ENCODE measurements at places on chromosomes 6 and 20. TPM values are rescaled to one million over a fixed set of nuclear protein-coding genes. Genes with fewer than 3 reads are reported as not detected.

HTR1E gene
- 0.22 TPM for polyA plus RNA-seq

NINL gene
- polyA plus RNA-seq = 56.2 TPM

SLC13A3 gene
- polyA plus RNA-seq = 8.3 TPM

PBOV1 gene
- not detected for polyA plus RNA-seq

TINAG gene
- polyA plus RNA-seq = not detected

LY6G6C gene
- 0.88 TPM for polyA plus RNA-seq

PRSS16 gene
- not detected for polyA plus RNA-seq

TREM1 gene
- polyA plus RNA-seq = not detected

PPIL6 gene
- polyA plus RNA-seq = 11.8 TPM

TCP11 gene
- not detected for polyA plus RNA-seq

SIM1 gene
- polyA plus RNA-seq = not detected

CALHM5 gene
- polyA plus RNA-seq = not detected

FHL5 gene
- polyA plus RNA-seq = not detected

CUTA gene
- polyA plus RNA-seq = 343 TPM

POM121L2 gene
- polyA plus RNA-seq = not detected

PCSK2 gene
- polyA plus RNA-seq = 29.8 TPM

AURKA gene
- 4.7 TPM for polyA plus RNA-seq

NDUFAF4 gene
- polyA plus RNA-seq = 55.9 TPM

UNC93A gene
- polyA plus RNA-seq = not detected

ADGRF1 gene
- polyA plus RNA-seq = not detected

FILIP1 gene
- polyA plus RNA-seq = 1.4 TPM
